ENCODE measurements at places on chromosomes 12 and 14.

GRCh38 chr12:56528846-56529245 is 7.2 kb downstream of the RBMS2 start:
- DNase-seq = no peak

DNA sequence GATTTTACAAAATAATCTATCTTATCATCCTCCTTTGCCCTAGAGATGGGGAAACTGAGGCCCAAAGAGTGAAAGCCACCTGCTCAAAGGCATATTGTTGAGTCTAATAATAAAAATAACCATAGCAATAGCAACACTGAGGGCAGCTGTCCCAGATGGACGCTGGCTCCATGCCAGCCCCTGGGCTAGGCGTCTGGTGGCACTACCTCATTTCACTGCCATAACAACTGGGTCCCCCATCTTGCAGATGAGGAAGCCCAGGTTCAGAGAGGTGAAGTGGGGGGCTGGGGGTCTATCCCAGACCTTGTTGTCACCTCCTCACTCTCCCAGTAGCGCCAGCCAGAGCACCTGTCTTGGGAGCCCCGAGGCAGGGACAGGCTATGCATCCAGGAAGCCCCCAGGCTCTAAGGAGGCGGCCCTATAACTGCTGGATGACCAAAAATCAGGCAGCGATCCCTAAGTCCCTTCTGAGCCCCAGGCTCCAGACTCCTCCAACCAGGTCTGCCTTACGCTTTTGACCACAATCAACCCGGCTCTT is 12.8 kb downstream of the BDKRB2 start:
- no peak for DNase-seq

DNA sequence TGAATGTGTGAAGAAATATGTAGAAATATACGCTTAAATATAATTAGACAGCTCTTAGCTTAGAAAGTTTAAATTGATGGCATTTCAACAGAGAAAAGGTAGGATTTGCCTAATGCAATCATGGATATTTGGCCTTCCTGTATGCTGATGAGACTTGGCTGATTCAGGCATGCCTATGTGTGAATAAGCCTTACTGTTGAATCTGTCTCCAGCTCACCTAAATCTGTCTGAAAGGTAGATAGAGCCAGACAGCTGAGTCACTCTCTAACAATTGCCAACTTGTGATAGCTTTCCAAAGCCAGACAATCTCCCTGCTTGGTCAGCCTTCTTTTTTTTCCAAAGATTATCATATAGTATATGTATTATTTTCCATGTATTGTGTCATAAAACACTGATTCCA is 92.8 kb upstream of the FLRT2 start:
- DNase-seq = no peak

DNA sequence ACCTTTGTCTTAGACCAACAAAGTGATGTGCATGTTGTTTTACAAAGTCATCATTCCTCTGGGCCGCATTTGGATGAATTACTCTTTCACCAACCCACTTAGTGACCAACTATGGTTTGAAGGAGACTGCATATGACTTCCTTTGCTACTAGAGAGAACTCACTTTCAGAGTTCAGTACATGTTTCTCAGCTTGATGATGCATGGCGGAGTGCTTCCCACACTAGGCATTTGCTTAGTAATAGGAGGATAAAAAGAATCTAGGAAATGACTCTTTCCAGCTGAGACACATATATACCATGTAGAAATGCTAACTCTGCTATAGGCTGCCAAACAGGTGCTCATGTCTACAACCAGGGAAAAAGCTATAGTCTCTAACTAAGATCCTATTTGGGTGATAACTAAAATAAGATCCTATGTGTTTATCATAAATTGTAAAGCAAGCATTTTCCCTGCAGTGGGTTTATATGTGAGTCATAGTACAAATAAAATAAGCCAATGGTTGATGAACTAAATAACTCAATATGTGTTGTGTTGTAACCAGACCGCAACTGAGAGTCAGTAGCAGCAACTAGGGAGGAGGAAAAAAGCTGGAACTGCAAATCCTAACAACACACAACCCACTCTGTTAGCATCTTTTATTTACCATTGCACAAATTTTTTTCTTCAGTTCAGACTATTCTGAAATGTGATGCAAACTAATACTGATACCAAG is 87.2 kb downstream of the TSPAN8 start:
- no peak for DNase-seq

DNA sequence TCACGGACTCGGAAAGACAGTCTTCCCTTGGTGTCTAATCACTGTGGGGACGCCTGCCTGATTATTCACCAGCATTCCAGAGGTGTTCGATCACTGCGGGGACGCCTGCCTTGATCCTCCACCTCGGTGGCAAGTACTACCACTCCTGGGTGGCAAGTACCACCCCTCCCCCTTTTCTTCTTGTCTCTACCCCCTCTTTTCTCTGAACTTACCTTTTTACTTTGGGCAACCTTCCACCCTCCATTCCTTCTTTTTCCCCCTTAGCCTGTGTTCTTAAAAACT is 12.0 kb upstream of the LGMN start:
- no peak for DNase-seq

GRCh38 chr14:64536488-64537245 is 3.9 kb upstream of the HSPA2 start:
- no peak for DNase-seq

- no peak for DNase-seq
Measured at GRCh38 chr14:54194501-54194900, 202.3 kb upstream of the CDKN3 start.

GRCh38 chr12:11500188-11500860 is 105.0 kb upstream of the PRB2 start:
- DNase-seq = peak; percentile 80

GRCh38 chr14:100383727-100384158 is 60.6 kb downstream of the SLC25A47 start:
- peak; percentile 23 for DNase-seq

GRCh38 chr14:50804181-50804721 is 26.7 kb downstream of the NIN start:
- no peak for DNase-seq

GRCh38 chr12:20028033-20028432 is 340.3 kb upstream of the PDE3A start:
- no peak for DNase-seq

GRCh38 chr12:28177461-28177860 is 12.8 kb upstream of the CCDC91 start:
- DNase-seq = no peak

- no peak for DNase-seq
Measured at GRCh38 chr14:45743884-45744283, 490.9 kb upstream of the MIS18BP1 start.

DNA sequence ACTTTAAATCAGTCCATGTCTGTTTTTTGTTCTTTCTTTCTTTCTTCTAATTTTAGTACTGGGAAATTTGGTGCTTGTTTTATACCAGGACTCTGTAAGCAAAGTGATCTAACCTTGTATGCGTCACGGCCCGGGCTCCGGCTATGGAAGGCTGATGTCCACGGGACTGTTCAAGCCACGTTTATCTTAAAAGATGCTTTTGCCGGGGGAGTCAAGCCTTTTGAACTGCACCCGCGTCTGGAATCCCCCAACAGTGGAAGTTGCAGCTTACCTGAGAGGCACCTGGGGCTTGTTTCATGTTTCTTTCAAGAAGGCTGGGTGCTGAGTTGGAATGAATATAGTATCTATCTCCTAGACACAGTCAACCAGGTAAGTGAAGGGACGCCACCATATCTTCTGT is 62.2 kb downstream of the TECPR2 start:
- no peak for DNase-seq
